Fibroblast of the aortic adventitia (primary cell): ENCODE measurements at places on chromosomes 7 and 10. TPM values are rescaled to one million over a fixed set of nuclear protein-coding genes. Genes with fewer than 3 reads are reported as not detected.

DNA sequence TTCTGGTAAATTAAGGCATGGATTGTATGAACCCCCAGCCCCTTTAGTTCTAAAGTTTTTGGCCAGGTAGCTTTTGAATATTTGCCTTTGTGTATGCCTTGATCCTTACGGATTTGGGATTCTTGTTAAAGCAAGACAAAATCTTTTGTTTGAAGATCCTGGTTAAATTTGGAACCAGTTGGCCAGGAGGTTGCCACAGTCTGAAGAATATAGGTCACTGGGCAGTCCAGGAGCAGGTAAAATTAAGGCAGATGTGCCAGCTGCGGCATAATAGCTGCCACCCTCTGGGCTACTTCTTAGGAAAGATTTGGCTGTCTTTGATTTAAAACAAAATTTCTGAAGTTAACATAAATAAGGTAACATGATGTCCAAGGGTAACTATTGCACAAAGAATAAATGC lies 192.3 kb downstream of the SUGCT start:
- DNase-seq: no peak

GRCh38 chr10:16770141-16770540 lies 47.1 kb downstream of the RSU1 start:
- no peak for DNase-seq

DNA sequence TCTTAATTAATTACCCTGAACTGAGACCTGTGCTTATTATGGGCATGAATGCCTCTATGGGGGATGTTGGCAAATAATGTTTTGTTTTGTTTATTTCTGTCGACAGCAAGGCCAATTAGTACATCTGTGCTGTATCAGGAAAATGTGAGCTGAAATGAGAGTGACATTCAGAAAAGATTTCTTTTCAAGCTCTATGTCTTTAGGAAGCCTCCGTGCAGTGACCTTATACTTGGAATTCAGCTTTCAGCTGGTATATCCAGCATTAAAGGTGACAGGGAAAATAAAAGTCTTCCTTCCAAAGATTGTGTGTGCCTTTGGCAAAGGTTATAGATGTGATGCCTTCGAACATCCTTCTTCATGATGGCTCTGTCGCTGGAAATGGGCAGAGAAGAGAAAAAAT lies 1061.1 kb downstream of the SORCS3 start:
- no peak for DNase-seq

DNA sequence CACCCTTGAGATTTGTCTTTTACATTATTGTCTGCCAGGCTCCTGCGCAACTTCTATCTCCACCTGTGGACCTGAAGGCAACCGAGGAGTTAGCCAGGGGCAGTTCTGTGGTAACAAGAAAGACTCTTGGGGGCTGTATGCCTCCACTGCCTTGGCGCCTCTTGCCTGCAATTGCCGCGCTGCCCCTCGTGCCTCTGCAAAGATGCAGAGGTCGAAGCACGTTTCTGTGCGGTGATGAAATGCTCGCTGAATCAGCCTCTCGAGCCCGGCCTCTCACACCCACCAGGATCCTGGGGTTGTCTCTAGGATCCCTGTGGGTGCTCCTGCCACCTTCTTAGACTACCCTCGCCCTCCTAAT lies 486 bp upstream of the LHFPL3 start:
- no peak for DNase-seq

- DNase-seq: no peak
Observed at GRCh38 chr7:135831455-135832195, 83.0 kb upstream of the FAM180A start.

- DNase-seq: no peak
Observed at GRCh38 chr7:6007386-6007785, 1.5 kb downstream of the PMS2 start.

DNA sequence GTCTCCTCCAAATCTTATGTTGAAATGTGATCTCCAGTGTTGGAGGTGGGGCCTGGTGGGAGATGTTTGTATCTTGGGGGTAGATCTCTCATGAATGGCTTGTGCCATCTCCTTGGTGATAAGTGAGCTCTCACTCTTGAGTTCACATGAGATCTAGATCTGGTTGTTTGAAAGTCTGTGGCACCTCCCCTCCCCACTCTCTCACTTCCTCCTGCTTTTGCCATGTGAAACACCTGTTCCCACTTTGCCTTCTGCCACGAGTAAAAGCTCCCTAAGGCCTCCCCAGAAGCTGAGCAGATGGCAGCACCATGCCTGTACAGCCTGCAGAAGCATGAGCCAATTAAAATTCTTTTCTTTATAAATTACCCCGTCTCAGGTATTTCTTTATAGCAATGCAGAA lies 23.5 kb downstream of the TMEM229A start:
- DNase-seq: no peak

INHBA gene
- 14.7 and 20.0 TPM in 2 replicates for total RNA-seq

DNA sequence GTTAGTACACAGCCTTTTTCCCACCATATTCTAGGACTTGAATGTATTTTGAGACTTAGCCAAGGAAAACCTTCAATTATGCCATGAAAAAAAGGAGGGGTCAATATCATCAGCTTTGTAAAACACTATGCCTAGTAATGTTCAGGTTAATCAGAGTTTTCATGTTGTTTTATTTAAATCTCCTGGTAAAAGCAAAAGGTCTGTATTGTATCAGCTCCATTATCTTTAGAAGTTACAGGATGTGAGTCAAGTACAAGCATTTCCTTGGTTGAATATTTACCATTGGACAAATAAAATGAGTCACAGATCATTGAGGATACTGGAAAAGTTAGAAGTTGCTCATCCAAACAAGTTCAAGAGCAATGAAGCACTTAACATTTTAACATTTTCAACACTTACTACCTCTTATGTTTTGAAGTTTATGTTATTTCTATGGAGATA lies 89.9 kb upstream of the CAPZA2 start:
- peak; percentile 76 for DNase-seq

DNA sequence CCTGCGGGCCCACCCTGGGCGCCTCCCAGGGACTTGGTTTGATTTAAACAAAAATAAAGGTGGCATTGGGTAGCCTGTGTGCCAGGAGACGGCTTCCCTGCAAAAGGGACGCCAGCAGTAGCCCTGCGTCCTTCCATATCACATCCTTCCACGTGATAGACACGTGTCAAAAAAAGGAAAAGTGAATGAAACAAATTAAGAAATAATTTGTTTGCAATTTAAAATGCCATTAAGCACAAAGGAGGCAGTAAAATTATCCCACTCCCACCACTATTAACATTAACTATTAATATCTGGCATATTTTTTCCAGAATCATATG lies 7.6 kb downstream of the TACR2 start:
- DNase-seq: no peak

DNA sequence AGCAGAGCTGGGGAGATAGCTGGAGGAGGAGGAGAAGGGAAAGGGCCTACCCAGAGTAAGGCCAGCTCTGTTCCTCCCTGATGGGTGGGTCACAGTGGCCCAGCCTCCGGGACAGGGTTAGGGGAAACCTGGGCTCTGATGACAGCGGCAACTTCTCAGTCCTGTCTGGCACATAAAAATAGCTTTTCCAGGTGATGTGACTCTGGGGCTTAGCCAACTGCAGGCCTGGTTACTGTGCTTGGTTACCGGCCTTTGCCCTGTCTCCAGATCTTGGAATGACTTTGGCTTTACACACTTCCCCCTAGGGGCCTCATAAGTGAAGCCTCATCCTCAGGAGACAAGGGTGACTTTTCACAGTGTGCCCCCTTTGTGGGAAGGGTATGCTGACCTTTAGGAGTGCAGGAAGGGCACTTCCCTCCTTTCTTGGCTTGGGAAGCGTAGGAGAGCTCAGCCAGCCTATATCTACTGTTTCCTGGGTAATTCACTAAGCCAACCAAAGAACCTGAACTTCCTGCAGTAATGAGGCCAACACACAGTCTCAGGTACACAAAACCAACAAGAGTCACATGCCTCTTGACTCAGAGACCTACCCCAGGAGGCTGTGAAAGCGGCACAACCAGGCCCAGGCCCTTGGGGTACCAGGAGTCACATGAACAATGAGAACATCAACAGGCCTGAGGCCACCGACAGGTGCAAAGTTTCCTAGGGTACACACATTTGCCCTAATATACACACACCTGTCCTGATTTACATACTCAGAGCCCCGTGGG lies 11.7 kb upstream of the HILPDA start:
- no peak for DNase-seq
